Psoas muscle (tissue), 8 donors: ENCODE measurements at places on chromosomes 1 and 21. TPM values are rescaled to one million over a fixed set of nuclear protein-coding genes. Genes with fewer than 3 reads are reported as not detected.
A peak's percentile ranks its signal among the peaks of the same experiment; 100 is the strongest.

DNA sequence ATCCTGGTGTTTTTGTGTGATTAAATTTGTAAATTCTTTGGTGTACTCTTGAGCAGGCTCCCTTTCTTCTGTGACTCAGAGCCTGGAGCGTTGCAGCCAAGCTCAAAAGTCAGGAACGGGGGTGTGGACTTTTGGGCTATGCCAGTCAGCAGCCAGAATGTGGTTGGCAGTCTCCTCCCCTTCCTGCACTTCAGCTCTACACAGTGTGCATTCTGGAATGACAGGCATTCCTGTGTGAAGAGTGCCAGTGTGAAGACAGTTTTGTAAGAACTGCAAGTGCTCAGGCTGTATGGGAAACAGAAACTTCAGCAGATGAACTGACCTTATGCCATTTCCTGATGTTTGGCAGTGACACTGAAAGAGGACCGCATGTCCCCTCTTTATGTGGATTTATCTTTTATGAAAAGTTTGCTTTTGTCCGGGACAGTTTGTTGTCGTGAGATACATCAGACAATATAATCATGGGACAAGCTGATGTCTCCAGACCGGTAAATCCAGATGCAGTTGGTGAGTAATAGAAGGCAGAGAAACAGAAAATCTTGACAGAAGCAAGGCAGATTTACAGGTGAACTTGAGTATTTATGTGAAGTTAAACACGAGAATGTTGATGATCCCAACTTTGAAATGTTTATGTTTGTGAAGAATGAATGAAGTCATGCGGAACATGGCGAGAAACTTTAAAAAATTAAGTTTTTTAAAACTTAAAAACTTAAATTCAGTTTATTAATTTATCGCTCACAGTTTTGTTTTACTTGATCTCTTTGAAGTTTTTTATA lies 67.7 kb upstream of the RCC1 start:
- H3K36me3 ChIP-seq = no peaks in the 10 kb centered on the region
- DNase-seq = peak; percentile 89
- peaks cover 29% of the 10 kb centered on the region for H3K4me1 ChIP-seq
- H3K27me3 ChIP-seq = no peaks in the 10 kb centered on the region
- peak overlapping the region; percentile 66 for H3K4me3 ChIP-seq
- H3K27ac ChIP-seq = peak overlapping the region; percentile 80

Gene SLAMF9
- not detected for total RNA-seq

Gene REG4
- total RNA-seq = not detected

DNA sequence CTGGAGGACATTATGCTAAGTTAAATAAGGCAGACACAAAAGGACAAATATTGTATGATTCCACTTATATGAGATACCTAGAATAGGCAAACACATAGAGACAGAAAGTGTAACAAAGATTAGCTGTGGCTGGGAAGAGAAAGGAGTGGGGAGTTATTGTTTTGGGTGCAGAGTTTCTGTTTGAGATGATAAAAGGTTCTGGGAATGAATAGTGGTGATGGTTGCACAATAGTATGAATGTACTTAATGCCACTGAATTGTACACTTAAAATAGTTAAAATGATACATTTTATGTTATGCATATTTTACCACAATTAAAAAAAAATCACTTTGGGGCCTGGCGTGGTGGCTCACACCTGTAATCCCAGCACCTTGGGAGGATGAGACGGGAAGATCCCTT lies 21.2 kb upstream of the ERO1B start:
- H3K27me3 ChIP-seq = no peaks in the 10 kb centered on the region
- no peaks in the 10 kb centered on the region for H3K4me1 ChIP-seq
- no peaks in the 10 kb centered on the region for H3K36me3 ChIP-seq
- no peak overlapping the region for H3K27ac ChIP-seq
- no peak overlapping the region for H3K4me3 ChIP-seq
- DNase-seq = no peak

GRCh38 chr1:183318433-183318832 lies 99.7 kb downstream of the NMNAT2 start:
- H3K36me3 ChIP-seq = no peaks in the 10 kb centered on the region
- H3K27me3 ChIP-seq = no peaks in the 10 kb centered on the region
- DNase-seq = peak; percentile 81
